ENCODE measurements at places on chromosomes 2 and 18. TPM values are rescaled to one million over a fixed set of nuclear protein-coding genes. Genes with fewer than 3 reads are reported as not detected.

TUBA3E gene
- not detected for total RNA-seq

CFAP221 gene
- total RNA-seq, result not detected

ERCC3 gene
- 49.5 TPM for total RNA-seq

IL1R1 gene
- 21.8 TPM for total RNA-seq

UGT1A8 gene
- not detected for total RNA-seq

DNA sequence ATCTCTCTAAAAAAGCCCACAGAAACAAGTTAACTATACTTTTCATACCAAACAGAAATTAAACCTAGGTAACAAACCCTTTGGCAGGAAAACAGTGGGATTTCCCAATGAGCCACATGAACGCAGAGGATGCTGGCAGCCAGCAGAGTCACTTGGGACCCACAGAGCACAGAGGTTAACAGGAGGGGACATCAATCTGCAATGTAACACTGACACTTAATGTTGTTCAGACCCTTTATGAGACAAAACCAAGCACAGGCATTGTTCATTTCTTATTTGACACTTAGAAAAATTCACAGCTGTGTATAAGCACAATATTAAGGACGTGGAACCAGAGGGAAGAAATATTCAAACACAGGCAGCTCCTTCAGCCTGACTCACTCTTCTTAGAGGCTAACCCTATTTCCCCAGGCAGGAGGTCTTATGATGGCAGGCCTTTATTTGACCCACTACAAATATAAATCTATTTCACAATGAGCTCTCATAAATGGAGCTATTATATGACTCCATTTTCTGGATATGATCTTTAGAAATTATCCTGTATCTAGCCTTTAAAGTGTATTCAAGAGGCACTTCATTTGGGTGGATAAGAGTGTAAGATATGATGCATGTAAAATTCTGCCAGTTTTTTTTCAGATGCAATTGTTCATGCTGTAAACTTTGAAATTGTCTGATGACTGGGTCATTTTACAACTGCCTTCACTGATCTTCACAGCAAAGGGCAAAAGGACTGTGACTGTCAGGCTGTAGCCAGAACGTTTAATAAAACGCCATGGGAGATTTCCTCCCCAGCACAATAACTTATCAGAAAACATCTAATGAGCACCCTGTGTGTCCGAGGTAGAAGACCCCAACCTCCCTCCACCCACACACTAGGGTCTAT, 132.8 kb upstream of the SATB2 start:
- DNase-seq, result no peak
- no peaks in the 10 kb centered on the region for H3K36me3 ChIP-seq
- H3K4me3 ChIP-seq, result no peak overlapping the region
- H3K27me3 ChIP-seq, result peaks cover 5% of the 10 kb centered on the region
- no peak overlapping the region for H3K27ac ChIP-seq
- H3K4me1 ChIP-seq, result no peaks in the 10 kb centered on the region

DNA sequence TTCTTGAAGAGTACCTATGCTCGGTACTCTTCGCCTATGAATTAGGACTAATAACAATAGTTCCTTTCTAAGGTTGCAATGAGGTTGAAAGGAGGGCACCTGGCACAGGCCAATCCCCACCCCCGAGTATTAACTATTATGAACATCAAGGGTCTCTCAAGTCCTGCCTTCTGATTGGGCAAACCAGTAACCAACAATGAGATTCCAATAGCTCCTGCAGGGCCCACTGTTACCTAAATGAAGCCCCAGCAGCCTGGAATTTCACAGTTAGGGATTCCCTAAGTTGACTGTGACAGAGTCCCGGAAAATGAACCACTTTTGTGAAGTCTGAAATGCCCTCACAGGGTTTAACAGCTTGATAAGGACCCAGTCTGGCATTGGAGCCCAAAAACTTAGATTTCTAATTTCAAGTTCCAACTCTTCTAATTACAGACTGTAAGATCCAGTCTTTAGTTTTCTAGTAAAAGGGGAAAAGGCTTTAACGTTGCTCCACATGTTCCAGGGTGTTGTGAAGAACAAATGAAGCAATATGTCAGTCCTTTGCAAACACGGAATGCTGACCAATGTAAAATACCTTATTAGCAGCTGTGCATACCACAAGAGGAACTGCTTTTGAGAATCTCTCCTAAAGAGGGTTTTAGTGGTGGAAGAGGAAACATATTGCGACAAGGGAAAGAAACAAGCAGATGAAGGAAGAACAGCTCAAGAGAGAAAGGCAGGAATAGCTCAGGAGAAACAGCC, 277.7 kb upstream of the MAP2 start:
- DNase-seq, result no peak
- H3K4me3 ChIP-seq, result no peak overlapping the region
- no peaks in the 10 kb centered on the region for H3K27me3 ChIP-seq
- no peaks in the 10 kb centered on the region for H3K36me3 ChIP-seq
- H3K4me1 ChIP-seq, result no peaks in the 10 kb centered on the region
- no peak overlapping the region for H3K27ac ChIP-seq

GRCh38 chr2:27737676-27738348, 33.7 kb upstream of the MRPL33 start:
- H3K36me3 ChIP-seq, result no peaks in the 10 kb centered on the region
- H3K4me3 ChIP-seq, result no peak overlapping the region
- peaks cover 20% of the 10 kb centered on the region for H3K4me1 ChIP-seq
- no peak for DNase-seq
- H3K27ac ChIP-seq, result no peak overlapping the region

DNA sequence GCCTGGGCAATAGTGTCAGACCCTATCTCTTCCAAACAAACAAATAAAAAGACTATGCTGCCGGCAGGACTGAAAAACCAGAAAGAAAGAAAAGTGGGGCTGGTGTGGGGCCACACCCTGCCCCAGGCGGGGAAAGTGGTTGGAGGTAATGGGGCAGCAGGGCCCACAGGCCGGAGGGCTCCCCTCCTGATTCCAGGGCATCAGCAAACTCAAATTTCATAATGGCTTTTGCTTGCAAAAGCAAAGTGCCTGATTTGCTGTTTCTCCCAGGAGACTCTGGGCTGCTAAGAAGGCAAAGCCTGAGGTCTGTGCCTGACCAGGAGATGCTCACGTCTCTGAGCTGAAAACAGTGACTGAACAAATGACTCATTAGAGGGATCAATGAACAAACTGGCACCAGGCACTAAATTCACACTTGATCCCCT, 121.9 kb downstream of the HDAC4 start:
- H3K27ac ChIP-seq, result no peak overlapping the region
- H3K4me1 ChIP-seq, result peaks cover 30% of the 10 kb centered on the region
- H3K27me3 ChIP-seq, result peaks cover 7% of the 10 kb centered on the region
- H3K36me3 ChIP-seq, result peaks cover 4% of the 10 kb centered on the region
- no peak overlapping the region for H3K4me3 ChIP-seq

DNA sequence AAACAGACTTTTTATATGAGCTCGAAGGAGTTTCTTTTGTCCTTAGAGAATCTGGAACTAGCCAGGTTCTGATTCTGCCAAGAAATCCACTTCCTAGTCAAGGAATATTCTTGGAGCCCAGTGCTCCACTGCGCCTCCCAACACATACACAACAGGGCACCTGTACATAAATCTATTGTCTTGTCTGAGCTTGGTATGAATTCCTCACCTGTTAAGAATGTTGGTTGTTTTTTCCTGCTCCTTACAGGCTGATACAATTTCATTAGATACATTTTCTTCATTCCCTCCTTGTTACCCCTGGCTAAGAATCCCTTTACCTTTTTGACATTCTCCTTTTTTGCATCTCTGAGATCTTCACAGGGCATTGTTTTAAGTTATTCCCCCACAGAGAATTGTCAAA, 56.0 kb upstream of the FZD7 start:
- H3K27ac ChIP-seq, result no peak overlapping the region
- H3K36me3 ChIP-seq, result no peaks in the 10 kb centered on the region
- no peak for DNase-seq
- peaks cover 2% of the 10 kb centered on the region for H3K27me3 ChIP-seq

DNA sequence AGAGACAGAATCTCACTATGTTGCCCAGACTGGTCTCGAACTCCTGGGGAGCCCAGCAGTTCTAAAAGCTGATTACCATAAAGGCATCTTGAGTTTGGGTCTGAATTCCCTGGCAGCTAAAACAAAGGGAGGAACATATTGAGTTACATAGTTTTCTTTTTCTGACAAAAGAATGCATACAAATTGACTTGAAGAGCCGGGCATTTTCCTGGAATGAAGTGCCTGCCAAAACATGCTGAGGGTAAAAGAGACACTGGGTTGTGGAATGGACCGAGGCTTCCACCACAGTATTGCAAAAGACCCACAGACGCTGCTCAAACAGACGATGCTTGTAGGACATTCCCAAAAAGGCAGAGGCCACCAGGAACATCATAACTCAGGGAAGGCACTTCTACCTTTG, 35.1 kb upstream of the ROCK2 start:
- H3K27me3 ChIP-seq, result no peaks in the 10 kb centered on the region
- no peak overlapping the region for H3K27ac ChIP-seq
- H3K4me1 ChIP-seq, result no peaks in the 10 kb centered on the region
- H3K36me3 ChIP-seq, result no peaks in the 10 kb centered on the region
- H3K4me3 ChIP-seq, result no peak overlapping the region
- DNase-seq, result no peak

- no peaks in the 10 kb centered on the region for H3K36me3 ChIP-seq
- no peaks in the 10 kb centered on the region for H3K4me1 ChIP-seq
- DNase-seq, result no peak
- no peaks in the 10 kb centered on the region for H3K27me3 ChIP-seq
- H3K4me3 ChIP-seq, result no peak overlapping the region
These were observed 280.4 kb downstream of the ALPK2 start for GRCh38 chr18:58348517-58348916.
